ENCODE measurements at places on chromosomes 4 and X.

DNA sequence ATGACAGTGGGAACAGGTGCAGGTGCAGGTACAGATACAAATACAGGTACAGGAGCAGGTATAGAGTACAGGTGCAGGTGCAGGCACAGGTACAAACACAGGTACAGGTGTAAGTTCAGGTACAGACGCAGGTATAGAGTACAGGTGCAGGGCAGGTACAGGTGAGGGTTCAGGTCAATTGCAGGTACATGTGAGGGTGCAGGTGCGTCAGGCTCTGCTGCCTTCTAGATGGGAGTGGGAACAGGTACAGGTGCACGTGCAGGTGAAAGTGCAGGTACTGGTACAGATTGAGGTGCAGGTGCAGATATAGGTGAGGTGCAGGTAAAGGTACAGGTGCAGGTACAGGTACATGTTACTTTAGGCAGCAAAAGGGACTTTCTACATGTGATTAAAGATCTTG lies 85.7 kb downstream of the CRLF2 start:
- DNase-seq, result no peak

- no peak for DNase-seq
These were observed 11.0 kb downstream of the ODAPH start for GRCh38 chr4:75566911-75567310.

GRCh38 chr4:148164557-148164956 lies 277.7 kb downstream of the NR3C2 start:
- DNase-seq, result no peak

GRCh38 chr4:164501074-164501473 lies 252.9 kb upstream of the SMIM31 start:
- DNase-seq, result no peak

Data from CD4-positive, alpha-beta T cell treated with Interleukin-15 for 1 hour (primary cell).